ENCODE measurements at places on chromosomes 5 and 9.

GRCh38 chr9:100324594-100325200 is 28.0 kb downstream of the TEX10 start:
- peak; percentile 3 for DNase-seq

GRCh38 chr5:132209131-132209530 is 18.5 kb downstream of the P4HA2 start:
- DNase-seq = no peak

DNA sequence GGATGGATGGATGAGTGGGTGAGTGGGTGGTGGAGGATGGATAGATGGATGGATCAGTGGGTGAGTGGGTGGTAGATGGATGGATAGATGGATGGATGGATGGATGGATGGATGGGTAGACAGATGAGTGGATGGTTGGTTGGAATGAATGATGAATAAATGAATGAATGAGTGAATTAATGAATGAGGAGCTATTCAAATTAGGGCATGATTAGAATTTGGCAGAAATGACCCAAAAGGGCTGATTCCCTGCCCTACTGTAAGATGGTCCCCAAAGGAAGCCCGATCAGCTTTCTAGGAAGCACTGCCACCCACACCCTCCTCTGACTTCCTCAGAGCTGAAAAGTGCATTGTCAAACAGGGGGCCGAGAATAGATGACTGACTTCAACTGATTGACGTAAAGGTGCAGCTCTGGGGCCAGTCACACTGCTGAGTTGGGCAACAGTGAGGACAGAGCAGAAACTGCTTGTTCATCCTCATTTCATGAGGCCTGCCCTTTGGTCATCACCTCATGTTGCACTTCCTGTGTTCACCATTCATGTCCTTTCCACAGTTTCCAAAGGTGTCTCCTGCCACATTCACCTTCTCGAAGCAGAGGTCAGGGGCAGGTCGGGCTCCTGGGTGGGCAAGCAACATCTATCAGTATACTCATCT is 34.3 kb downstream of the NIPAL4 start:
- DNase-seq = no peak

DNA sequence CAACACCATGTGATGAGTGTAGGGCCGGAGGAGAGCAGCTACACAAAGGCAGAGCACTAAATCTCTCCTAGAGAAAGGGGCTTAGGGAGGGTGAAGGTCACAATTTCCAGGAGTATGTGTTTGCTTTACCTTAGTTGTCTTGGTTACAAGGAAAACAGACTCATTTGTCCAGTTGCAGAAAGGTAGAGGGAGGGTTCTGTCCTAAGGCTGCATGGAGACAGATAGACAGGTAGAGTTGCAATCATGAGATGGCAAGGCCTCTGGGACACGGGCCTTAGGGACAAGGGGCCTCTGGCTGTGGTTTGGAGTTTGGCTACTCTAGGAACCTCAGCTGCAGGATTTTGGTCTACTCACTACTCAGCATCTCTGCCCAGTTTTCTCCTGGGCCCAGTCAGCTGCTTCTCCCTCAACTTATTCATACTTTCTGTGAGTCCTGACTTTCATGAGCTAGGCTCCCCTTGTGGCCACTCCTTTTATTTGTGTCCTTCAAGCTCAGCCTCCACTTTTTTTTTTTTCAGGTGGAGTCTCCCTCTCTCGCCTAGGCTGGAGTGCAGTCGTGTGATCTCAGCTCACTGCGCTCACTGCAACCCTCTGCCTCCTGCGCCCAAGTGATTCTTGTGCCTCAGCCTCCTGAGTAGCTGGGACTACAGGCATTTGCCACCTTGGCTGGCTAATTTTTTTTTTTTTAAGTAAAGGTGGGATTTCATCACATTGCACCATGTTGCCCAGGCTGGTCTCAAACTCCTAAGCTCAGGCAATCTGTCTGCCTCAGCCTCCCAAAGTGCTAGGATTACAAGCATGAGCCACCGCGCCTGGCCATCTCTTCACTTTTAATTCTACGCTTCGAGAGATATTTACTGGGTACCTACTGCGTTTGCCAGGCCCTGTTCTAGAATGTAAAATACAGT is 76.6 kb downstream of the PTPDC1 start:
- no peak for DNase-seq

- no peak for DNase-seq
Measured at GRCh38 chr5:134932508-134932907, 27.6 kb downstream of the PCBD2 start.

GRCh38 chr9:88605512-88606362 is 70.8 kb downstream of the NXNL2 start:
- no peak for DNase-seq

DNA sequence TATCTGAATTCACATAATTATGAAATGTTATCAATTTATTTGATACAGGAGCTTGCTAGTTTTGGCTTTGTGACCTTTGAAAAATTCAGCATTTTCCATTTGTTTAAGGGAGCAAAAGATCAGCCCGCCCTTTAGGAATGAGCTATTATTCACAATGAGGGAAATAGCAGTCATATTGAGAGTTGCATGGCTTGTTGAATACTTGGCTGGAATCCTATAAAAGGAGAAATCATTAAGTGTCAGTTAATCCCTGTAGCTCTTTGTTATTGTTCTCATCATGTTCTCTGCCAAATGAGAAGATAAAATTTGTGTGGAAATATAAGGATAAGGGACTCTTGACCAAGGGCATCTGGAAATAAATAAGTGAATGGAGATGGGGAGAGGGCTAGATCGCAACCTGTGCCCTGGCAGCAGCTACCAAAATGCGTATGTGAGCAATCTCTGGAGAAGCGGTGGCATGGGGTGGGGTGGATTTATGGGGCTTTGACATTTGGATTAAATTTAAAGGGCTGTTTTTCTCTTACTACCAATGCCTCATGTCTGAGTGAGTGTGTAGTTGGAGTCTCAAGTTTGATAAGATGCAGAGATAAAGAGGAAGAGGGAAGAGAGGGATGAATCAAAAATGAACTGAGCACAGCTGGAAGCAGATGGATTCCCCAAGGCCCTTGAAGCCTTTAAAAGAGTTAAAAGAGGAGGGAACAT is 237.6 kb downstream of the NNT start:
- no peak for DNase-seq

DNA sequence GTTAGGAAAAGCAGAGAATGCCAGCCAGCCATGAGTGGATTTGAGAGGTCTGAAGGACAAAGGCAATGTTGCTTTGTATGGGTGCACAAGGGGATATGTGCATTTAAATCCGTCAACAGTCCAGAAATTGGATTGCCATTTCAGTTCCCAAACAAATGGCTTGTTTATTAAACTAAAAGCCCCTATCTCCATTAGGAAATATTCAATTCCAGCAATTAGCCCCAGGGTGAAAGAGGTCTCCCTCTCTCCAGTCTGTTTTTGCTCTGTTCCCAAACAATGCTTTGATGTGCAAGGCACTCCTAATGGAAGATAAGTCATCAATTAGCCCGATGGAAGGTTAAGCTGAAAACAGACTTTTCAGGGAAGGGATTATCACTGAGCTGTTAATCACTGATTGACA is 101.3 kb downstream of the C9orf152 start:
- DNase-seq = no peak

GRCh38 chr5:91383956-91384300 is 811 bp upstream of the ARRDC3 start:
- no peak for DNase-seq

DNA sequence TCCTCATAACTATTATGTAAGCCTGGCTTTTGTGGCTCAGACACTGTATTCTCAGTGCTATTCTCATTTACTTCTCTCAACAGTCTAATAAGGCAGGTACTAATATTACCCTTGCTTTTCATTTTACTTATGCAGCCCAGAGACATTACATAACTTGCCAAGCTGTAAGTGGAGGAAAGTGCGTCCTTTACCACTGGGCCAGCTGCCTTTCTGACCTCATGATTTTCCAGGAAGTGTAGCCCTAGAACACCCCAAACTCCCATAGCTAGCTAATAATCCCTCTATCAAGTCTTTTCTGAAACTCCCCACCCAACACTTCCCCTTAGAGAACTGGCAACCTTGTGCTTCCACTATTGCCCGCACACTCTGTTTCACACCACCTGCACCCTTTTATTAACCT is 192.9 kb upstream of the HMHB1 start:
- no peak for DNase-seq

Measured in NCI-H2171 (cell line).